Renal cortex interstitium (tissue), 15 donors: ENCODE measurements at places on chromosomes 12 and 14.

DNA sequence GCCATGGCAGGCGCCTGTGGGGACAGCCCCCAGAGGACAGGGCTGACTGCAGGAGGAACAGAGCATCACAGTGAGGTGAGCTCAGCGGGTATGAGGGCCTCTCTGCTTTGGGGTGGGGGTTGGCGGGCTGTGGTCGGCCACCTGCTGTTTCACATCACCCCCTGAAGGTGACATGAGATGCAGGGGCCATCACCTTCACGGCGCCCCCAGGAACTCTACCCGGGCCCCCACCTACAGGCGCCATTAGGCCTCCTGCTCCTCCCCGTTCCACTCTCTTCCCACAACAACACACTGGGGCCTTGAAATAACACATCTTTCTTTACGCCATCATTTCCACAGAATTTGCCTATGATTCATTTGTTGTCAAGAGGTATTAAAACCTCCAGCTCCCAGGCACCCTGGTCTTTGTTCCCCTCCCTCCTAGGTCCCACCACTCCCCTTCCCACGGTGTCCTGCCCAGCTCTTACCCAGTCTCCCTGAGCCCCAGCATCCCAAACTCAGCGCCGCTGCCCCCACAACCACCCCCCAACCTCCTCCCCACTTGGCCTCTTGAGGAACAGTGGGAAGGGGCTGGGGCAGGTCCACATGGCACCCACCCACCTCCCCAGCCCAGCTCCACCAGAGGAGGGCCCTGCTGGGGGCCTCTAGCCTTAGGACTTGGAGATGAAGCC is 12.7 kb upstream of the HDAC7 start:
- DNase-seq, result no peak

GRCh38 chr14:30994681-30995620 is 30.5 kb upstream of the AP4S1 start:
- no peak for DNase-seq

GRCh38 chr12:44240186-44240585 is 404.3 kb downstream of the TMEM117 start:
- no peak for DNase-seq

- no peak for DNase-seq
These were observed 46.9 kb downstream of the C14orf132 start for GRCh38 chr14:96086032-96086431.

GRCh38 chr12:20125276-20125798 is 243.0 kb upstream of the PDE3A start:
- DNase-seq, result no peak

DNA sequence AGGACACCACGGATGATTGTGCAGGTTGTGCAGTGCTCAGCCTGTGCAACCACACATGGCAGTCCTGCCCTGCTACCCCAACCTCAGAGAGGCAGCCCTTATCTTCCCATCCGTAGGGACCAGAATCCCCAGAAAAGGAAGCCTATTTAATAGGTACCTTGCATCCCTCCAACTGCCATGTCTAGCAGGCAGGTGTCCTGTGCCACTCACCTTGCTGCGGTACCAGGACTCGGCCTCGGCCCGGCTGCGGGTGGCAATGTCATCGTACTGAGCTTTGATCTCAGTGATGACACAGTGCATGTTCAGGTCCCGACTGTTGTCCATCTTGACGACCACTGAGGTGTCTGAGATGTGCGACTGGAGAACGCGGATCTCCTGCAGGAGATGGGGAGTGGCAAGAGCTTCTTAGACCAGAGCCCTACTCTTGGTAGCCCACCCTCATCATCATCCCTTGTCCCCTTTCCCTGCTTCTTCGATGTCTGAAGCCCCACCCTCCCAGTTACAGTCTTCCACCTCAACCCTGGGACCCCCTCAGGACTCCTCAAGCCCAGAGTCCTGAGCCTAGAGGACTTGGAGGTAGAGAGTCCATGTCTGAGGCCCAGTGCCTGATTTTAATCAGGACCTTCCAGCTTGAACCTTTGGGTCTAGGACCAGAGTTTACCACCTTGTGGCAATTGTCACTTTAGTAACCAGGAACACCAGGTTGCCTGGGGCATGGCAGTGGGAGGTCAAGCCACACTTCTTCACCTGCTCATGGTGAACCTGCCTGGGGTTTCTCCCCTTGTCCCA is 20.5 kb downstream of the KRT7 start:
- DNase-seq, result no peak

GRCh38 chr12:50005175-50005574 is 20.1 kb downstream of the RACGAP1 start:
- no peak for DNase-seq

GRCh38 chr14:83863042-83863774 is 1666.7 kb upstream of the FLRT2 start:
- no peak for DNase-seq

DNA sequence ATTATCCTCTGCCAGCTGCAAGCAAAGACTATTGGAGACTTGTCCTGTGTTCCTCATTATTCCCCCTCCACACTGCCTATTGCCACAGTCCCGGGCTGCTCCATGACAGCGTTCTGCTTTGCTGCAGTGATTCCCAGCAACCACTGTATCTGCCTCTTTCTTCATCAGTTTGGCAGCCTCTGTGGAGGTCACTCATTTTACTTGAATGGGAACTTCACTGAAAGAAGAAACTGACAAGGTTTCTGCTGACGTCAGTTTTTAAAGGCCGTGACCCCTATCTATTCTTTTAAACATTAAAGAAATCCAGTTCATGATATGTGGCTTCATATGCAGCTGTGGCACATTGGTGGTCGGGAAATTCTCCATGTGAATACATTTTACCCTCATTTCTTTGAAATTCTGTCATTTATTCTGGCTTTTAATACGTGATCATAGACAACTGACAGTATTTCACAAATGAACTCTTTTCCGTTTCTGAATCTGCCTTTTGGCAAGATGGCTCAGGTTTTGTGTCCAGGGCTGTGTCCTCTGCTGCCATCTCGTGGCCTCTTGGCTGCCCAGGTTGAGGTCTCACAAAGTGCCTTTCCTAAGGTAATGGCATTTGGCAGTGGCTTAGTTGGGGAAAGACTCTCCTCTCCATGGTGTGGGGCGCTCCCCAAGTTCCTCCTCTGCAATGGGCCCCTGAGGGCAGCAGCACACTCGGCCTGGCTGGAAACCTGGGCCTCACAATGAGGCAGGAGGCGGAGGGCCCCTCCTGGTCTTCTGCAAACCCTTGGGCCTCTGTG is 5.8 kb downstream of the TMEM253 start:
- peak; percentile 80 for DNase-seq

GRCh38 chr14:101131451-101131916 is 228.0 kb upstream of the RTL1 start:
- no peak for DNase-seq

DNA sequence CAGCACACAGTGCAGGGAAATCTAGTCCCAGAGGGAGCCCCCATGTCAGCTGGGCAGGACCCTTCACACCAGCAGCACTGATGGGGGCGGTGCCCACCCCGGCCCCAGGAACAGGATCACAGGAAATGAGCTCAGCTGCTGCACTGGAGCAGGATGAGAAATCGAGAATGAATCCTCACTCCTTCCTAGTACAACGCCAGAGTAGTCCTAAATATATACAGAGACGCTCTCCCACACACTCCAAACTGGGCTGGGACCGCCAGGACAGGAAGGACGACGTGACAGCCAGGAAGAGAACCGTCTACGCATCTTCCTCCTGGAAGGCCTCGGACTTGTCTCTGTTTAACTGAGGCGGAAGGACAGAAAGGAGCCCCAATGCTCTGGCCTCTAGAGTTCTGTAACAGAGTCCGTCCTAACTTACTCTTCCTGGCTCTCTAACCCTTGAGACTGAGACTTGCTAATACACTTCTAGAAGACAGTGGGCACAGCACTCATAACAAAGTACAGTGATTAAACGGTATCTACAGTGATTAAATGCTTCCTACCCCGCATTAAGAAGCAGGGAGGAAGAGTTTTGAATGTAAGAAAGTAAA is 33.4 kb downstream of the CDC42BPB start:
- no peak for DNase-seq

DNA sequence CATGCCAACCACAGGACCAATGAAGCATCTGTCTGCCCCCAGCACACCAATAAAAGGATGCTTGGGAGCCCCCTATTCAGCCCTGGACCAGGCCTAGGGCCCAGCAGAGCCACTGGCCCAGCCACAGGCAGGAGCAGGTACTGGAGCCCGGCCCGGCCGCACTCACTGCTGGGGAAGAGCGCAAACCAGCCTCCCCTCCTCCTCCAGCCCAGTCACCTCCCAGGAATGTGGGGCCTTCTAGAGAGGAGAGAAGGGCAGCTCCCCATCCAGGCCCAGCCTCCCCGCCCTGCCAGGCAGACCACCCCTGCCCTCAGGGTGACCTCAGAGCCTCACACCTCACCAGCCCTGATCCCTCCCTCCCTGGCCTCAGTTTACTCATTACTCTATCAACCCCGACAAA is 56.2 kb downstream of the CCNK start:
- DNase-seq, result no peak

GRCh38 chr12:27394676-27395075 is 51.9 kb upstream of the SMCO2 start:
- DNase-seq, result no peak

DNA sequence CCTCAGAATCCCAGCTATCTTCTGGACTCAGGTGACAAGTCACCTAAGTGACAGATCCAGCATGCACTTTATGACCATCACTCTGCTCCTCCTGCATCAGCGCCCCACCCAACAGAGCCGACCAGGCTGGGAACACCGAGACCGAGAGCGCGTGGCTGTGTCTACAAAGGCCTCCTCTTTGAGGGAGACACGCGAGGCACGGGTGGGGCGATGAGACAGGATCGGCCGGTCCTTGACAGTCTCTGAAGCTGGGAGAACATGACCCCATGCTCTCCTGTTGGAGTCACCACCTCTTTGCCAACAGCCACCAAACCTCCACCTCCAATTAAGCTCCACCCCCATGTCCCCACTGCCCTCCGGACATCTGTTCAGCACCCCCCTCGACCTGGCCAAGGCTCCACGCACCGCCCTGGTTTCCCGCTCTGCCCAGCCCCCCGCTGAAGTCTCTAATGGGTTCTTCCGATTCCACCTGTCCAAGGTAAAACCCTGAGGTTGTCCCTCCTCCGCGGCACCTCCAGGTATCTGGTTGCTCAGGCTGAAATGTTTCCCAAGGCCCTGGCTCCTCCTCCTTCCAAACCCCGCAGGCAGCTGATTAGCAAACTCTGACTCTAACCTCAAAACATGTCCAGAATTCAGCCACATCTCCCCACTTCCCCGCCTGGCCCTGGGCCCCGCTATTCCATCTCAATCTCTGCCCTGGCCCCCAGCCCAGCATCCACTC is 31.5 kb downstream of the HSP90AA1 start:
- no peak for DNase-seq

- no peak for DNase-seq
These were observed 31.8 kb downstream of the INTS13 start for GRCh38 chr12:26906024-26906423.

DNA sequence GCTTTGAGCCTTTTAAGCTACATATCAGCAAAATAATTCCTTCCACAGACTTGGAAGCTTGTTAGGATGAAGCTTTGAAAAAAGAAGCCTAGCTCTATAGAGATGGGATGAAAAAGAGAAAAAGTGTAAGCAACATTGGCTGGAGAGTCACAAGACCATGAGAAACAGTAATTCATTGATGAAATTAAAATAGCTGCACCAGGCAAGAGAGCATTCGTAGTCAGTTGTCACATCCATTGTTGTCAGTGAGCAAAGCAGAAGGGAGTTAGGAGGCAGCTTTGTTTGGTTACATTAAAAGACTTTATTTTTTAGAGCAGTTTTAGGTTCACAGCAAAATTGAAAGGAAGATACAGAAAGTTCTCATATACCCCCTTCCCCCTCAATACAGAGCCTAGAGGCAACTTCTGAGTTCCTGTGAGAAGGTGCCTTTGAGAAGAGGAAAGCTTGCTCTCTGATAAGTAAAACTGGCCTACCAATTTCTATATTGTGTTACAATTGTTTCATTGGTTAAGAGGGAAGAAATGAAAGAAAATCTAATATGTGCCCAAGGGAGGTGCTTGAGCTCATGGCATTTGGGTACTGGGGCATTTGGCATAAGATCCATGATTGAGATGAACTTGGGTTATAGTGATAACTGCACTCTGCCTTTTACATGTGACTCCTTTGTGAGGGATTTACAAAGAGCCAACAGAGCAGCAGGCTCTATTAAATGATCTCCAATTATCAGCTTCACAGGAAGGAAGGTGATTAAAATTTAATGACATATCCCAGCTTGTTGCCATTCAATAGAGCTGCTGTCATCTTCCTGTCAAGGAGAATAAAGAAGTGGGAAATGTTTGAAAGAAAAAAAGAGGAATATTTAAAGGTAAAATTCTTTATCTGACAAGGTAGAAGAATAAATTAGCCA is 361.3 kb upstream of the TMTC1 start:
- DNase-seq, result no peak

- no peak for DNase-seq
These were observed 78.6 kb upstream of the IFNG-AS1 start for GRCh38 chr12:67910360-67911274.

DNA sequence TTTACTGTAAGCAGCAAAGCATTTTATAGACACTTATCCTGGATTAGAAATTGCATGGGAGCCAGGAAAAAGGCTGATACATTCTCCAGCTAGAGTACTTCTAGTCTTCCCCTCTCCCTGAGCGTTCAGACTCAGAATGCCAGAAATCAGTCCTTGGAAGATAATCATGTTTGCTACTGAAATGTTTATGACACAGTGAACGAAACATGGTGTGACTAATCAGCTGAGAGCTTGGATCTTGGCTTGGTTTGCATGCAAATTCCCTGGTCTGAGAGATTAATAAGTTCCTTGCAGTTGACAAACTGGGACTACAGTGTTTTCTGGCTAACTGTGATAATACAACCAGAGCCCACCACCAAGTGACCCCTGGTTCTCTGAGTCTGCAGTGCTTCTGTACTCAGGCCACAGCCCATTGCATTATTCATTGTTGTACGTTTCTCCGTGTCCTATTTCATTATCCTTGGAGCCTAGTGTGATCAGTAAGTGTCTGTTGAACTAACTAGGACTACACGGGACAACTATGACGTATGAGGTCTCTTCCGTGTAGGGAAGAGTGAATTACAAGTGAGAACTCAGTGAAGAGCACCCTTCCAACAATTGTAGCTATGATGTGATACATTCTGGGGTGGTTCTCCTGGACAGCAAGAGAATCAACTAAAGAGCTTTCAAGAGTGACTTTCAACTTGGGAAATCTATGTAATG is 34.6 kb upstream of the EVL start:
- DNase-seq, result no peak
